ENCODE measurements at places on chromosomes 3 and 15. TPM values are rescaled to one million over a fixed set of nuclear protein-coding genes. Genes with fewer than 3 reads are reported as not detected.

Gene LRRC2
- polyA plus RNA-seq, result 2.1 TPM

Gene EPHB3
- polyA plus RNA-seq, result 33.2 TPM

Gene FES
- polyA plus RNA-seq, result 17.3 TPM

Gene IREB2
- polyA plus RNA-seq, result 49.6 TPM

Gene TGM5
- polyA plus RNA-seq, result not detected
